ENCODE measurements at places on chromosomes 11 and 22. TPM values are rescaled to one million over a fixed set of nuclear protein-coding genes. Genes with fewer than 3 reads are reported as not detected.

GRCh38 chr11:119320776-119321524 is 4.0 kb upstream of the MCAM start:
- DNase-seq, result peak; percentile 90

DNA sequence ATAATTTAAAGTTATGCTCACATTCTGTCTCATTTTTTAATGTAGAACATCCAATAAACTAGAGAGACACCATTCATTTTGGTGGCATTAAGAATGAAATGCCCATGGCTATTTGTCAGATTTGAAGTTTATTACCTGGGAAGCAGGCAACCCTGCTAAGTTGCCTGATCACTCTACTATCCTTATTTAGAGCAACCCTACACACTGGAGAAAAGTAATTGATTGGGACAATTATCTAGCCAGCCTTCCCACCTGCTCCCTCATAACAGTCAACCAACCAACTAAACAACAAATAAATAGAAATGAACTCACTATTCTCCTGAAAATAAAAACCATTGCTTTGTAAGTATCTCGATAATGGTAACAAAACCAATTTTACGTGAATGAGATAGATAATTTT is 1129.0 kb upstream of the TENM4 start:
- DNase-seq, result no peak

DNA sequence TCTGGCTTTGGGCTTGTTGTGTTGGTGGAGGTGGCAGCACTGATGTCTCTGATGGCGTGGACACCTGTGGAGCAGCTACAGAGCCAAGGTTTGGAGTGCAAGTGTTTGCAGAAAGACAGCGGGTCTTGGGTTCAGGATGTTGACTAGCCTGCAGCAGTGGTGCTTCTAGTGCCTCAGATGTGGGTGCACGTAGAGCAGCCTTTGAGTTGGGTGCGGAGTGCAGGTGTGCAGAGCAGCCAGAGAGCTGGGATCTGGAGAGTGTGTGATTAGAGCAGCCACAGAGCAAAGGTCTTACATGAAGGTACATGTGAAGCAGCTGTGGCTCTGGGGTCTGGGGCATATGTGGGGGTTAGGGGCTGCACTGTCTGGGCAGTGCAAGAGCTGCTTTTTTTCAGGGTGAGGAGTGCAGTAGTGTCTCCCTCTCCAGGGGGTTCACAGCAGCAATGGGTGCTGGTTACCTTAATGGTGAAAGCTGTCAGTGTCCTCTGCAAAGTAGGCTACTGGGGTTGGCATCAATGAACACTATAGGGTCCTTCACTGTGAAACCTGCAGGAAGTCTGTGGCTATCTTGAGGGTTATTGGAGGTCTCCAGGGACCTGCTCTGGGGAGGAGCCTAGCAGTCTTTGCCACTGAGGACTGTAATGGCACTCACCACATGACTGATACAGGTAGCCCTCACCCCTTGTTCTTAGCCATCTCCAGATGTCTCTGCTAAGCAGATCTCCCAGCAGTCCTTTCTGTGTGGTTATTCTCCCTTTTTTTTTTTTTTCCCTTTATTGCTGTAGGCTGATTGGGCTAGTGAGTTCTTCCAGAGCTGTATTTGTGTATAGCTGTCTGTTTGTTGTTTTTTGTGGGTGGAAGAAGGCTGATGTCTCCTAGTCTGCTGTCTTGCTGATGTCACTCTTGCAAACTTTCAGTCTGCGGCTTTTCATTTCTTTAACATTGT is 14.3 kb downstream of the BIRC2 start:
- DNase-seq, result no peak

DNA sequence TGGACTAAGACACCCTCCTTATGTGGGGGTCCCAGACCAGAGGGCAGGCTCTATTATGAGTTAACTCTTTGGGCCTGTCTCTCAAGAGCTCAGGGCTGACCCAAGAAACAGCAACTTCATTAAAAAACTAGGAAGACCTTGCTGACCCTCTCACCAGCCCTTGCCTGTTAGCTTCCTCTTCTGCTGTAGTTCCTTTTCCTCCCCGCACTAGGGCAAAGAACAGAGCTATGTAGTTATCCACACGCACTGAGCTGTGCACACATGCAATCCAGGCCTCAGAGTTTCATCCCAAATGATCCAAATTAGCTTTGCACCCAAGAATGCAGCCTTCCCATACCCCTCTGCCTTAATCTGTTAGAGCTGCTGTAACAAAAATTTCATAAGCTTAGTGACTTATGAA is 539.6 kb upstream of the CADM1 start:
- DNase-seq, result no peak

- peak; percentile 76 for DNase-seq
Measured at GRCh38 chr11:6629892-6630631, 10.8 kb upstream of the TPP1 start.

DNA sequence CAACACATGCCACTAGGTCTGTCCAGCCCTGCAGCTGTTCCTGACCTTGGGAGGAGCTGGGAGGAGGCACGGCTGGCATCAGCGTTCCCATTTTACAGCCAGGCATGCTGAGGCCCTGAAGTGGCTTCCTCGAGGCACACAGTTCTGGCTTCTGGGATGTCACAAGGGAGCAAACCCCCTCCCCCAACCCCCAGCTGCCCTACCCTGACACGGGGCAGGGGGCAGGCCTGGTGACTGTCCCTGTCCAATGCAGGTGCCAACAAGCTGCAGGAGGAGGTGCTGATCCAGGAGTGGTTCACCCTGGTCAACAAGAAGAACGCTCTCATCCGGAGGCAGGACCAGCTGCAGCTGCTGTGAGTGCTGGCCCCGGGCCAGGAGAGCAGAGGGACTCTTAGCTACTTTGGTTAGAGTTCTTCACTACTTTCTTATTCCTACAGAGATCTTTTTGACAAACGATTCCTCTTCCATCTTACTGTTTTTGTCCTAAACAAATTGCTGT is 5.3 kb downstream of the KCNK7 start:
- DNase-seq, result no peak

- DNase-seq, result peak; percentile 61
Measured at GRCh38 chr11:116857936-116858335, 20.5 kb upstream of the APOA1 start.

DNA sequence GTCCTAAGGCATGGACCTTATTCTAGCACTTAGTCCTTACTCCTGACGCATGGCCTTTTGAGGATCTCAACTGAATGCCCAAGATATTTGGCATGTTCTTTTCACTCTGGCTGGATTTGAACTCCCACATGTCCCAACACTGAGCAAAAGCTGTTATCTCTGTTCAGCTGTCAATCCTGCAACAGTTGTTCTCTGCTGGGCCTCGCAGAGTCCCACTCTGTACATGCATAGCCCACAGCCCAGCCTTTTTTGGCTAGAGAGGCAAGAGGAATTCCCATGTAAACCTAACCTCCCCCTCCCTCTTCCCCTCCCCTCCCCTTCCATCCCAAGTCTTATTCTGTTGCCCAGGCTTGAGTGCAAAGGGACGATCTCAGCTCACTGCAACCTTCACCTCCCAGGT is 21.8 kb upstream of the DRG1 start:
- DNase-seq, result no peak

DNA sequence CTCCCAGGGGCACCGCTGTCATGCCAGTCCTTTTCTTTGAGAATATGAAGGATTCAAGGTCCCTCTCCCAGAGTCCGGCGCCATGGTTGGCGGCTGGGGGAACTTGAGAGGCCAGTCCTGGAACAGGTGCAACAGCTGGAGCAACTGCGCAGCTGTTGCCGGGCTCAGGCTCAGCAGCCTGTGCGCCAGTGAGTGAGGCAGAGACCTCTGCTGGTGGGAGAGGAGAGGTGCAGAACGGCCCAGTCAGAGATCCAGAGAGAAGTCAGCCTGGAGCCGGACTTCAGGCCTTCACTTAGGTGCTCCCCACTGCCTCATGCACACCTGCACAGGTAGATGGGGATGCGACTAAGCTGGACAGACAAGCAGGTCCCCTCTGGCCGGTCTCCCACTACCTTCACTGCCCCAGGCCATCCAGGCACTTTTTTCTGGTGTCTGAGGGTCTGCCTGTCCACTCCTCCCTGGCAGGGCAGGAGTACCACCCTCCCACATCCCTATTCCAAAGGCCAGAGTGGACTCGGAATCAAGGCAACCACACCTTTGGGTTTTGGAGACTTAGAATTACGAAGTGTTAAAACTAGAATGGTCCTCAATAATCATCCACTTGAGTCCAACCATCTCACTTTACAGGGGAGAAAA is 4.6 kb downstream of the CHRDL2 start:
- DNase-seq, result peak; percentile 86

DNA sequence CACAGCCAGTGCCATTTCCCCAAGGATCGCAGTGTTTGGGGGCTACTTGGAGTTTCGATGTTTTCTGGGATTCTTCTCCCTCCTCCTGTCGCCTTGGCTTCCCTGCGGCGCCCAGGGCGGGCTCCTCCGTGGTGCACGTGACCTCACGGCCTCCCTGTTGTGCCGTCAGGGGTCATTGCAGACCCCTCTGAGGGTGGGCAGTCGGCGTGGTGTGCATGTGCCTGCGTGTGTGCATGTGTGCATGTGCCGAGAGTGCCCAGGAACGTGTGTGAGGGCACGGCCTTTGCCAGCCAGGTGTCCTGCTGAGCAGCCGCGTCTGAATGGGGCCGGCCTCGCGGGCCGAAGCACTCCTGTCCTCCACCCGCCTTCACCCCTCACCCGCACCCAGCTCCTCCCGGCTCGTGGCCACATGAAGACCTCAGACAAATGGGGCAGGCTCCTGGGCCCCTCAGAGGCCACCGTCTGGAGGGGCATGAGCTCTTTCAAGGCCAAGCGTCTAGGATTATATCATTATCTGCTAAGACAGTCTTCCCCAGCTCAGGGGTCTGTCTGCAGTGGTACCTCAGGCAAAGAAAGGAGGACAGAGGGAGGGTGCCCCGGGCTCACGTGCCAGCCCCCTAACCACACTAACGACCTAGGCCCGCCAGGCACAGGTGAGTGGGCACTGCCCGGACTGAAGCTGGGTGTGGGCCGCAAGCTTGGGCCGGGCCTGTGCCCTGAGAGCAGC is 9.4 kb upstream of the MRPL23 start:
- DNase-seq, result peak; percentile 62

GRCh38 chr11:61121192-61121831 is 19.0 kb downstream of the CD5 start:
- DNase-seq, result no peak

The TPCN2 gene
- 30.4 TPM for total RNA-seq

The RHOD gene
- total RNA-seq, result 2.2 TPM

The KRTAP5-8 gene
- total RNA-seq, result not detected

The OSBP2 gene
- 4.8 TPM for total RNA-seq

The OR56A1 gene
- total RNA-seq, result 0.13 TPM

The FAT3 gene
- 0.54 TPM for total RNA-seq

The IFT27 gene
- total RNA-seq, result 33.2 TPM

The MS4A15 gene
- total RNA-seq, result not detected

The PATL1 gene
- 47.1 TPM for total RNA-seq

All from spleen (tissue), 13 donors.